GM12878 (cell line): ENCODE measurements at places on chromosomes 12 and 14. TPM values are rescaled to one million over a fixed set of nuclear protein-coding genes. Genes with fewer than 3 reads are reported as not detected.
A peak's percentile ranks its signal among the peaks of the same experiment; 100 is the strongest.

- no peak overlapping the region for H3K4me3 ChIP-seq
- H3K27ac ChIP-seq, result no peak overlapping the region
These were observed 85.4 kb downstream of the CHGA start for GRCh38 chr14:93008381-93008780.

GRCh38 chr12:6603095-6603567 is 4.0 kb downstream of the CHD4 start:
- peak overlapping the region; percentile 13; the same call in 1 of the 2 replicates for H3K27ac ChIP-seq
- DNase-seq, result no peak
- H3K36me3 ChIP-seq, result peaks cover 33% of the 10 kb centered on the region
- peak overlapping the region; percentile 99; the same call in 1 of the 2 replicates for H3K4me3 ChIP-seq

Gene ZNF385A
- total RNA-seq, result 23.3 and 23.5 TPM in 2 replicates

DNA sequence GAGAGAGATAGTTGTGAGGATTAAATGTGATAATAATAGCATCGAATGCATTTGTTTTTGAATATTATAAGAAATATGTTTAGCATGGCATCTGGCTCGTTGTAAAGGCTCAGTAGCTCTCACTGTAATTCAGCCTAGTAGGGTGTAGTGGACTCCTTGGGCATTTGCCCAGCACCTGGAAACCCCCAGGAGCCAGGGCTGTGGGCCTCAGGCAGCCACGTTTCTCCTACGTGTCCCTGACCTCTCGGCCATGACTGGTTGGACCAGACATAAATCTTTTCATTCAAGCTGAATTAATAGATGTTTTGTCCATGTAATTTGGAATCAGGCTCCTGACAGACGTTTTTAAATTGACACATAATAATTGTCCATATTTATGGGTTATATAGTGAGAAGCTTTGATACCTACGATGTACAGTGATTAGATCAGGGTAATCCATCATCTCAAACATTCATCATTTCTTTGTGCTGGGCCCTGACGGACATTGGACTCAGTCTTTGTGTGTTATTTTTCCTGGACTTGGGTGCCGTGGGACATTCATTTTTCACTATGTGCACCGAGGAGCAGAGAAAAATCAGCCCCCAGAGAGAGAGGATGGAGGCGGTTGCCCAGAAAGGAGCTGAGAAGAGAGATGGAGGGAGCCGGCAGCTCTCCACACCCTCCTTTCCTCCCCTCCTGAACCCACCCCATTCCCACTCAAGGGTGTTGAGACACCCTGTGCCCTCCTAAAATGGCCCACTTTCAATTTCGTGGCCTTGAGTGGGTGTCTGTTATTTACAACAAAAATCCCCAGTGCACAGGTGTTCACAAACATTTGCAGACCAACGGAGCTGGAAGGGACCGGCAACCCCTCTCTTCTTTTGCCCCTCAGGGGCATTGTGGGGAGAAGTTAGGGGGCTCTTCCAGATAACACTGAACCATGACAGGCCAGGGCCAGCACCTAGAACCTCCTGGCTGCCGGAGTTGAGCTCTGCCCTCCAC is 296.4 kb downstream of the DPF3 start:
- no peak overlapping the region for H3K27ac ChIP-seq
- H3K27me3 ChIP-seq, result peaks cover 2% of the 10 kb centered on the region; the same call in 1 of the 2 replicates
- DNase-seq, result no peak

DNA sequence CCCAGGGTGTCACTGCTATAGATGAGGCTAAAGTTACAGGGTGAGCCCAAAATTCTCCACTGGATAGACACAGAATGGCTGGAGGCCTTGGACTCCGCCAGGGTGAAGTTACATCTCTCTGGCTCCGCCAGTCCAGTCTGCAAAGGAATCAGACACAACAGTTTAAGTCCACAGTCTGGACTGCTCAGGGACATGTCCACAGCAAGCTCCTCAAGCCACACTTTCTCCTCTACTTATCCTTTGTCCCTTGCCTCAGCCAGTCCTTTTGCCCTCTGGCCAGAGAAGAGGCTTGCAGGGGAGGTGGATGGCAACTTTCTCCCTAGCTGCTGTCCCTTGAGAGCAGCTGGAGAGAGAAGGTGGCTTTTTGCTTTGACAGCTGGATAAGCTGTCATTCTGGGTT is 28.0 kb downstream of the PTPRB start:
- no peak overlapping the region for H3K27ac ChIP-seq
- H3K36me3 ChIP-seq, result no peaks in the 10 kb centered on the region
- H3K27me3 ChIP-seq, result peaks cover 2% of the 10 kb centered on the region

GRCh38 chr14:100190126-100190525 is 30.7 kb upstream of the DEGS2 start:
- no peaks in the 10 kb centered on the region for H3K36me3 ChIP-seq
- no peak for DNase-seq
- no peak overlapping the region for H3K27ac ChIP-seq
- H3K27me3 ChIP-seq, result no peaks in the 10 kb centered on the region

GRCh38 chr12:109770104-109770860 is 56.7 kb downstream of the FAM222A start:
- H3K27me3 ChIP-seq, result no peaks in the 10 kb centered on the region
- H3K4me1 ChIP-seq, result no peaks in the 10 kb centered on the region
- H3K27ac ChIP-seq, result no peak overlapping the region
- no peak overlapping the region for H3K4me3 ChIP-seq
- DNase-seq, result no peak

GRCh38 chr14:50127802-50128201 is 11.4 kb upstream of the VCPKMT start:
- H3K36me3 ChIP-seq, result no peaks in the 10 kb centered on the region; the same call in 1 of the 2 replicates
- no peaks in the 10 kb centered on the region for H3K27me3 ChIP-seq
- no peak overlapping the region for H3K4me3 ChIP-seq
- no peak for DNase-seq
- H3K4me1 ChIP-seq, result no peaks in the 10 kb centered on the region

GRCh38 chr14:99450266-99450665 is 30.4 kb downstream of the SETD3 start:
- H3K27me3 ChIP-seq, result no peaks in the 10 kb centered on the region
- H3K27ac ChIP-seq, result no peak overlapping the region
- DNase-seq, result no peak
- H3K36me3 ChIP-seq, result peaks cover 8% of the 10 kb centered on the region
- no peaks in the 10 kb centered on the region for H3K4me1 ChIP-seq

DNA sequence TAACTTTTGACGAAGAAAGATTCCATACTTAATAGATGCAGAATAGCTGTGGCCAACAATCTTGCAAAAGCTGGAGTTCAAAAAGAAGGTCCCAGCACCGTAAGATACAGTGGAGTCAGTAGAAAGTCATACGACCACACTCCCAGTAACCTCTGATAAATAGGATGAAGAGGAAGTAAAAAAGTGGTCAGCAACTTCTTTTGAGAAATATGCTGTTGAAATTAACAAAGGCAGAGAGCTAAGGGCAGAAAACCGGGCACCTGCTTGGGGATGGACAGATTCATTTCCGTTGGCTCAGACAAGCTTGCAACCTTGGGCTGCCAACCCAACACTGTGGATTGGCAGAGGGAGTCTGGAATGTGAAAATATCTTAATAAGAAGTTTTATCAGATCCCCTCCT is 40.0 kb downstream of the BTG1 start:
- no peak overlapping the region for H3K4me3 ChIP-seq
- H3K36me3 ChIP-seq, result no peaks in the 10 kb centered on the region
- no peak for DNase-seq

Gene CCDC198
- 2.5 and 2.6 TPM in 2 replicates for total RNA-seq

GRCh38 chr12:96150442-96150841 is 43.7 kb upstream of the ELK3 start:
- no peak for DNase-seq
- no peak overlapping the region for H3K27ac ChIP-seq
- H3K4me3 ChIP-seq, result no peak overlapping the region
- no peaks in the 10 kb centered on the region for H3K27me3 ChIP-seq
- H3K36me3 ChIP-seq, result no peaks in the 10 kb centered on the region

GRCh38 chr14:60061371-60061770 is 30.4 kb upstream of the PCNX4 start:
- H3K4me3 ChIP-seq, result no peak overlapping the region
- H3K4me1 ChIP-seq, result no peaks in the 10 kb centered on the region
- no peak for DNase-seq
- no peaks in the 10 kb centered on the region for H3K27me3 ChIP-seq
- H3K27ac ChIP-seq, result no peak overlapping the region

DNA sequence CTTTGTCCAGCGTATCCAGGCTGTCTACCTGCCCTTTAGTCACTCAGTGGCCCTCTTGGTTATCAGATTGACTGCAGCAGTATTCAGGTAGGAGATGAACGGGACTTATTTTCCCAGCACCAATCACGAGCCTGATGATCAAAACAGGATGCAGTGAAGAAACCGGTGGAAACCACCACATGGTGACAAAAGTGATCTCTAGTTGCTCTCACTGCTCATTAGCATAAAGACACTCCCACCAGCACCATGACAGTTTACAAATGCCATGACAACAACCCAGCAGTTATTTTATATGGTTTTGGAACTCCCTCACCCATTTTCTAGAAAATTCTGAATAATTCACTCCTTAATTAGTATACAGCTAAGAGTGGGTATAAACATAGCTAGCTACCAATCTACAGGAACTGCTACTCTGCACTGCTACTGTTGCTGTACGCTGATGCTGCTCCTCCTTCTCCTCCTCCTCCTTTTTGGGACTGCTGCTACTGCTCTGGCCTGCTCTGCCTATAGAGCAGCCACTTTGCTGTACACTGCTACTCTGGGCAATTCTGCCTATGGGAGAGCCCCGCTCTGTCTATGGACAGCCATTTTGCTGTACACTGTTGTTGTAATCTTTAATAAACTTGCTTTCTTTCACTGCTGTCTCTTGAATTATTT is 142.5 kb upstream of the SSTR1 start:
- no peak overlapping the region for H3K27ac ChIP-seq
- H3K36me3 ChIP-seq, result no peaks in the 10 kb centered on the region
- DNase-seq, result no peak

Gene PIWIL1
- not detected in 2 replicates for total RNA-seq

DNA sequence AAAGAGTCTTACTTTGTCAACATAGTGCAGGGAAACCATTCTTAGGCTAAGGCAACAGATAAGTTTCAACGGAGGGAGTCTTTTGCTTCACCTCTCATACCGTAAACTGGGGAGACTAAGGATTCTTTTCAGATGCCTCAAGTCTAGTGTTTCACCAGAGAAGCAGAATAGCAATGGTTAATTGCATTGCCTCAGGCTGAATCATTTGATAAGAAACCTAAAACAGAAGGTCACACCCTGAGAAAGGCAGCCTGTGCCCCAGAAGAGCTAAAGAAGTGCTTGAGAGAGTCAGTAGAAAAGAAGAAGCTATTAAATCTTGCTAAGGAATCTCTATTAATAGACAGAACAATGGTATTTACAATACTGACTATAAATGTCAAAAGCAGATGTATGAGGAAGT is 21.8 kb upstream of the ATXN7L3B start:
- H3K27ac ChIP-seq, result no peak overlapping the region
- H3K36me3 ChIP-seq, result no peaks in the 10 kb centered on the region
- H3K27me3 ChIP-seq, result no peaks in the 10 kb centered on the region
- no peak overlapping the region for H3K4me3 ChIP-seq
- DNase-seq, result no peak

Gene PIANP
- total RNA-seq, result 0.08 TPM in 1 of 2 replicates, not detected in the other

Gene SLC17A8
- total RNA-seq, result not detected in 2 replicates

DNA sequence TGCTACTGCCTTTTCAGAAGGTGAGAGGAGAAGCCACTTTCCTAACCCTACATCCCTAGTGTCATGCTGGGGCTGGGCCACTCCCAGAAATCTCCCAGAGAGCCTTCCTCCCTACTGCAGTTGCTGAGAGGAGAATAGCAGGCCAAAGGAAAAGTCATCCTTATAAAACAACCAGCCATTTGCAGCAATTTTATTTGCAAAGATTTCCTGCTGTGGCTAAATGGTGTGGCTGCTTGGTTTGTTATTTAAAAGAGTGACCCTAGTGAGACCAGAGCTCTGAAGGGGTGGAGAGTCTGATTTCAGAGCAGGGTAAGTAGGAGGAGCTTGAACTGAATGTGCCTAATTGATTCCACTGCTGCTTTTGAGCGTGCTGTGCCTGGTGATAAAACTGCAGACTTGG is 232.0 kb downstream of the GRIN2B start:
- H3K27ac ChIP-seq, result no peak overlapping the region
- no peak for DNase-seq
- H3K27me3 ChIP-seq, result no peaks in the 10 kb centered on the region

GRCh38 chr14:99188731-99189191 is 83.2 kb downstream of the BCL11B start:
- no peak for DNase-seq
- no peaks in the 10 kb centered on the region for H3K36me3 ChIP-seq
- no peak overlapping the region for H3K4me3 ChIP-seq

DNA sequence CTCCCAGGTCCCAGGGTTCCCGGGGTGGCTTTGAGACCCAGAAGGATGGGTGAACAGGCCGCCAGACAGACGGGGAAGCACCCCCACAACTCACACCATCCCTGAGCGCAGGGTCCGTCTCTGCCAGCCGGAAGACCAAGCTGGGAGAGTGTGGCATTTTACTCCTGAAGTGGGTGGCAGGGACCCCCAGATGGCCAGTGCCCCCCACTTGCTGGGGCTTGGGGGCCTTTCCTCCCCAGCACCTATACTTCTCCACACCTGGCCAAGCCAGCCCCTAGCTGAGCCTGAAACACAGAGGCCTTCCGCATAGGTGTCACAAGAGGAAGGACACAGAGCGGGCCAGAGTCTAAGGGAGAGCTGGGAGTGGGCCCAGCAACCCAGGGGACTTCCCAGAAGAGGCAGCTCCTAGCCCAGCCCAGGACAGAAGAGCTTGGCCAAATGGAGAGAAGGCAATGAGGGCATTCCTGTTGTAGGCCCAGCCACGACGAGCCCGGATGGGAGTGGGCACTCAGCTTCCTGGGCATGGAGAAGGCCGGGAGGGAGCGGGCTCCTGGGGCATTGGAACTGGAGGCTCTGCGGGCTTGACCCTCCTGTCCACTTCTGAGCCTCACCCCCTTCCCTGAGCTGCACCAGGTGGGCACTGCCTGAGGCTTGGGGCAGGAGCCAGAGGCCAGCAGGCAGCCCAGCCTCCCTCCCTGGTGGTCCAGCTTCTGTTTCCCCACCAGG is 3.3 kb downstream of the AHNAK2 start:
- no peaks in the 10 kb centered on the region; the same call in 1 of the 2 replicates for H3K4me1 ChIP-seq
- no peak overlapping the region for H3K27ac ChIP-seq
- peaks cover 10% of the 10 kb centered on the region for H3K27me3 ChIP-seq
- no peak for DNase-seq
- H3K36me3 ChIP-seq, result no peaks in the 10 kb centered on the region
